ENCODE measurements at places on chromosomes 11 and 22.

GRCh38 chr11:65719871-65720210 is 757 bp downstream of the RNASEH2C start:
- no peak for DNase-seq

- DNase-seq: no peak
Measured at GRCh38 chr11:133418218-133418617, 114.1 kb downstream of the OPCML start.

GRCh38 chr11:119319700-119320239 is 2.8 kb upstream of the MCAM start:
- no peak for DNase-seq

GRCh38 chr11:113332023-113332422 is 17.6 kb downstream of the TTC12 start:
- no peak for DNase-seq

- no peak for DNase-seq
Measured at GRCh38 chr11:68223275-68223674, 10.2 kb upstream of the KMT5B start.

Measured in stimulated activated CD4-positive, alpha-beta T cell treated with anti-CD3 and anti-CD28 coated beads, TNF-alpha, amount 100 ng/mL, for 1 hour (primary cell).